NCI-H1092 (cell line): ENCODE measurements at places on chromosomes 16 and 17.
A peak's percentile ranks its signal among the peaks of the same experiment; 100 is the strongest.

DNA sequence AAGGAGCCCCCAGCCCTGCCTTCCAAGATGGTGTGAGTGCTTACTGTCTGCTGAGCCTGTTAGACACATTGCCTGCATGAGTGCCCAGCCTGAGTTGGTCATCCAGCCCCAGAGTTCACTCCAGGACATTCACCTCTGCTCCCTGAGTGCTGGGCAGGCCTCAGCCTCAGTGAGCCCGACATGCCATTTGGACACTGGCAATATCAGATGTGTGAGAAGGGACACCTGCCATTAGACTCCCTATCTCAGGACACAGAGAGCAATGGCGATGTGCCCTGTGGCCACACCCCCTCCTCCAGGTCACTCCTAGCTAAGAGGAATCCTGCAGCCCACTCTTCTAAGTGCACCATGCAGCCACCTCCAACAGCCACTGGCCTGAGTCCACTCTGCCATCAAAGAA, 34.7 kb upstream of the CES5A start:
- no peak for DNase-seq

DNA sequence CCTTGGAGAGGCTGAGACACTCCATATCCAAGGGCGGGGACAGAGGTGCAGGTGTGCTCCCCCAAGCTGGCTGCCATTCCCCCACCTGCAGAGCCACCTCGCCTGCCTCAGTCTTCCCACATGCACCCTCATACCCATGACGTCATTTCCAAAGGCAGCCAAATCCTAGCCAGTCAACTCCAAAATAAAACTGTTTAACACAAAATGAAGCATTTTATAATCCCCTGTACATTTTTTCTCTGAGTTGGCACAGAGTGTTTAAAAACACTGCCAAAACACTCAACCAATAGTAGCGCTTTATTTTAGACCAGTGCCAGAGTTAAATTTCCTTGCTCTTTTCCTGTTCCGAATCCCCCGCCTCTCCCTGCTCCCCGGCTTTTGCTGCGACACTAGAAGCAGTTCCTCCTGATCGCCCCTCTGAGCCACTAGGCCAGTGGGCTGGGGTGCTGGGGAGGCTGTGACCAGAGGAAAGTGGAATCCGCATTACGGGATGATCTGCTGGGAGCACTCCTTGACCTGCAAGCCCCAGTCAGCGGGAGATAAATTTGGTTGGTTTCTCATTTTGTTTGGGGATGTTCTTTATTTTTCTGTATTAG, 139.5 kb downstream of the ZNF423 start:
- no peak for DNase-seq

- DNase-seq = no peak
Measured at GRCh38 chr17:73938706-73939105, 264.8 kb upstream of the RPL38 start.

DNA sequence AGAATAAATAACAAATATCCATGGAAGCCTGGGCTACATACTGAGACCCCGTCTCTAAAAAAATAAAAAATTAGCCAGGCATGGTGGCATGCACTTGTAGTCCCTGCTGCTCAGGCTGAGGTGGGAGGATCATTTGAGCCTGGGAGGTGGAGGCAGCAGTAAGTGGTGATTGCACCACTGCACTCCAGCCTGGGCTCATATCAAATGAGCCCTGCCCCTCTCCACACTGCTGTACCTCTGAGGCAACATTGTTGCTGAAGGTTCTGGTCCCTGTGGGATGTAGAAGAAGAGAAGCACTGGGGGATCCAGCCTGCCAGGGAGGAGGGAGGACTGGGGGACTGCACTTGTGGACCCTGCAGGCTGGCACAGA, 11.4 kb upstream of the ARHGAP23 start:
- DNase-seq = no peak

- DNase-seq = no peak
Measured at GRCh38 chr16:86590501-86591144, 12.3 kb downstream of the FOXL1 start.

GRCh38 chr17:49746791-49747490, 17.0 kb downstream of the FAM117A start:
- DNase-seq = no peak

DNA sequence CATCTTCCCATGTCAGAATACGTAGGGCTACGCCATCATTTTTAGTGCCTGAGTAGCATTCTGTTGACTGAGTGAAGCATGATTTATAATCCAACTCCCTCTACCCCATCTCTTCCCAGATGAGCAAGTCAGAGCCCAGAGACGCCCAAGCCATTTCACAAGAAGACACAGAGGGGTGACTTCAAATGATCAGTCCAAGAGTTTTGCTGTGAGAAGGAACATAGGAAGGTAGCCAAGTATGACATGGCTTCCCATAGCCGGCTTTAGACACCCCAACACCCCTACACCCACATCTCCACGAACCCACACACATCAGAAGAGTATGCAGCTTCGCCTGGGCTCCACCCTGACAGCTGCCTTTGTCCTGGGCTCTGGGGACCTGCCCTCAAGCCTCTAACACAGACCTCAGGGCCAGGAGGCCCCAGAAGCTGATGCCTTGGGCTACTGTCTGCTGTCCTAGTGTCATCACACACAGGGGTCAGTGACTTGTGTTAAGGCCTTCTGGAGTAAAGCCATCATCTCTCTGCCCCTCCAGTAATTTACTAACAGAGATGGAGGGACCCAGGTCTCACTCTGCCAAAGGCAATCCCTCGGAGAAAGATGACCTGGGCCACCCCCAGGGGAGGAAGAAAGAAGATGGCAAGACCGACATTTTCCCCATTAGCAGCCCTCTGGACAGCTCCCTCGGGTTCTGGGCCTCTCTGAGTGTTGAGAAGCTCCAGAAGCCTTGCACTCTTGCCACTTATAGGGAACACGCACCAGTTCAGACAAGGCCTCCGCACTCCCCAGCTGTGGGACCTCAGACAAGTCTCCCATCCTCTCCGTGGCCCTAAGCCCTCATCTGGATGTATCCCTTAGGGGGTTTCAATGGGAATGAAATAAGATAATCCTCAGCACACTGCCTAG, 38.7 kb upstream of the MRPS23 start:
- DNase-seq = no peak

DNA sequence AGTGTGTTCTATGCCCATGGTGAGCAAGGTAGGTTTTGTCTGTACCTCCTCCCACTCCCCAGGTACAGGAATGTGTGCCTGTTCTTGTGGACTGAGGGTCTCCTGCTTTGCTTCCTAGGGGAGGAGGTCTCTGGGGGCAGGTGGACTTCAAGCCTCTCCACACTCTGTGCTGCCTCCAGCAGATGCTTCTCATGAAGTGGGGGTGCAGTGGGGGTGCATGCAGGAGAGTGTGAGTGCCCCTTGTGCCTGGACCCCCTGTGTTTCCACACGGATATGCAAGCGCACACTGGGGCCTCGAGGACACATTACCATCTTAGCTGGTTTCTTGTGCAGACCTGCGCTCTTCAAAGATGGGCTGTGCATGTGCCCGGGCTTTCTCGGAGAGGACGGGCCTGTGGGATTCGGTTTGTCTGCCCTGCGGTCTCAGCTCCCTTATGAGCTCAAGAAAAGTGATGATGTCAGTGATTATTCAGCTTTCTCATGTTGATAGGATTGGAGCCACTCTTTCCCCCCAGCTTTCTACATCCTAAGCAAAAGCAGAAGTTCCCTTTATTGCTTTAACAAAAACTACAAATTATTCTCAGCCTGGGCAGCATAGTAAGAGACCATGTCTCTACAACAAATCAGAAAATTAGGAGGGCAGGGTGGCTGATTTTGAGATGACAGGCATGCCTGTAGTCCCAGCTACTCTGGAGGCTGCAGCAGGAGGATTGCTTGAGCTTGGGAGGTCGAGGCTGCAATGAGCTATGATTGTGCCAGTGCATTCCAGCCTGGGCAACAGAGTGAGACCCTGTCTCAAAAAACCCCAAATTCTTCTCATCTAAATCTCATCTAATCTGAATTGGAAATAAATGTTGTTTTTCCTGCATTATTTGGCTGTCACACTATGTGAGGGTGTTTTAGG, 86.8 kb downstream of the RPTOR start:
- no peak for DNase-seq

GRCh38 chr16:11794996-11795886, 1.8 kb downstream of the ZC3H7A start:
- no peak for DNase-seq

- no peak for DNase-seq
Measured at GRCh38 chr17:13346081-13346533, 255.6 kb downstream of the HS3ST3A1 start.

DNA sequence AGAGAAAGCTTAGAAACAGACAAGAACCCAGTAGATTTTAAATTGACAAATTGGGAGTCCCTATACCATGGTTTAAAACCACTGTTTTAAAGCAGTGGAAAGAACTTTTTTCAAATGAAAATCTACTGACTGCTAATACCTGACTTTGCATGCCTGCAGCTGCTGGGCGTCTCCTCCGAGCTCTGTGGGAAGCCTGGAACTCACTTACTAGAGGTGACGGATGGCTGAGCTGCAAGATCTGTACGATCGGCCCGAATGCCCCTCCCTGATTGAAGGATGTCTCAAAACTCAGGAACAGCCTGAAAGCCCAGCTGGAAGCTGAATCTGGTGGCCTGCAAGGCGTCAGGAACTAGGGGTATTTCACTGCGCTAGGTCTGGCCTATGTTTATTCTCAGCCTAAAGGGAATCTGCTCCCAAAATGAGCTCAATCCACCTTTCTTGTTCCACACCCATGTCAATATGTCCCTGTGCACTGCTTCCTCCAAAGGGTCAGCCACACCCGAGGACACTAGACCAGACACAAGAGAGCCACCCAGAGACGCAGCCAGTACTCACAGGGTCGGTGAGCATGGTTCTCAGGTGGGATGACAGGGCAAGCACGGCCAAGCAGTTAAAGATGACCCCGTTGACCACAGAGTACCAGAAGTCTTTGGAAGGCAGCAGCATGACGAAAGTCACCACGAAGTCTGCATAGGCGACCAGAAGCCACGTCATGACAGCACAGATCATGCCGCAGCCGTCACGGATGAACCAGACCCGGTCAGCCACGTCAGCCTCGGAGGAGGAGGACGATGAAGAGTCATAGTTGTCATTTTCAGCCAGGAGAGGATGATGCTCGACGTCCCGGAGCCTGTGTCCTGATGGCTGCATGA, 21.4 kb downstream of the ZDHHC7 start:
- no peak for DNase-seq

GRCh38 chr16:67883872-67884261, 818 bp upstream of the NRN1L start:
- peak; percentile 43 for DNase-seq

DNA sequence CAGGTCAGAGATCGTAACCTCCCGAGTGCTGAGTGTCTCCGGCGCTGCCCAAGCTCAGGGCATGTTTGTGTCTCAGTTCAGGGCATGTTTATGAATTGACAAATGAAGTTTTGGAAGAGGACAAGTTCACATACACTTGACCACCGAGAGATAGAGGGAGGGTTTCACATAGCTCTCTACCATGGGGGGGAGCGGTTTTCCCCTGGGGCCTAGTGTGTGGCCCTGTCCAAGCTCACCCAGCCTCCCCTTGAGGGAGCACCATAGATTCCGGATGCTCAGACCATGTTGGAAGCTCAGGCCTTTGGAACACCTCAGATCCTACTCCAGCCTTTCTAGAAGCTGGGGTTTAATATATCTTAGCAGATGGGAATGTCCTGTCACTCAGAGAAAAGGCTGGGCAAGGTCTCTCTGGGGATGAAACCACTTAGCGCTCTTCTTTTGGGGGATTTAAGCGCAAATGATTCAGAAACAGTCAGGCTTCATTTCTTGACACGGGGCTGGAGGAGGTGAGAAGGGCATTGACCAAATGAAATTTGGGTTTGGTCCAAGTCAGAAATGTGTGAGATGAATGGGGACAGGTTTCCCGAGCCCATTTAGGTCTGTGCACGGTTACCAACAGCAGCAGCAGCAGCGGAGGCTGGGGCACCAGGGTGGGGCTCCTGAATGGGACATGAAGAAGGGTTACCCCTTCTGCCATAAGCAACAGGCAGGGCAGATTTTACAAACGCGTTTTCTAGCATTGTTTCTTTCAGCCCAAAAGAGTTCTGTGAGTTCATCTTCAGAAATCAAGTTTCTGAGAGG, 96.6 kb downstream of the METRNL start:
- no peak for DNase-seq

- DNase-seq = no peak
Measured at GRCh38 chr16:89191033-89191900, 9.1 kb downstream of the SLC22A31 start.

DNA sequence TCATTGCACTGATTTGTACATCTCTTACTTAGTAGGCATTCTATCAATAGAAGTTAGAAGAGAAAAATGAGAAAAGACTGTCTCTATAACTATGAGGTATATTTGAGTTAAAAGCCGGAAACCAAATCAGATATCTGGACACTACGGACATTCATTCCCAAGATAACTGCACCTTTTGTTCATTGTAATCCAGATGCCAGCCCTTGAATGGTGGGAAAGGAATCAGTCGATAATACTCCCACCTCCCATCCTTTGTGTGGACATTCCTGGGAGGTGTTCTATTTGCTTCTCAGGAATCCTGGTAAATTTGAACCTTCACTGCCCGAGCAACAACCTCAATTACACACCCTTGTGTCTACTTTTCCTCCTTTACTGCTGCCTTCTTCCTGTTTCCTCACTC, 225.2 kb downstream of the CHD9NB start:
- no peak for DNase-seq

DNA sequence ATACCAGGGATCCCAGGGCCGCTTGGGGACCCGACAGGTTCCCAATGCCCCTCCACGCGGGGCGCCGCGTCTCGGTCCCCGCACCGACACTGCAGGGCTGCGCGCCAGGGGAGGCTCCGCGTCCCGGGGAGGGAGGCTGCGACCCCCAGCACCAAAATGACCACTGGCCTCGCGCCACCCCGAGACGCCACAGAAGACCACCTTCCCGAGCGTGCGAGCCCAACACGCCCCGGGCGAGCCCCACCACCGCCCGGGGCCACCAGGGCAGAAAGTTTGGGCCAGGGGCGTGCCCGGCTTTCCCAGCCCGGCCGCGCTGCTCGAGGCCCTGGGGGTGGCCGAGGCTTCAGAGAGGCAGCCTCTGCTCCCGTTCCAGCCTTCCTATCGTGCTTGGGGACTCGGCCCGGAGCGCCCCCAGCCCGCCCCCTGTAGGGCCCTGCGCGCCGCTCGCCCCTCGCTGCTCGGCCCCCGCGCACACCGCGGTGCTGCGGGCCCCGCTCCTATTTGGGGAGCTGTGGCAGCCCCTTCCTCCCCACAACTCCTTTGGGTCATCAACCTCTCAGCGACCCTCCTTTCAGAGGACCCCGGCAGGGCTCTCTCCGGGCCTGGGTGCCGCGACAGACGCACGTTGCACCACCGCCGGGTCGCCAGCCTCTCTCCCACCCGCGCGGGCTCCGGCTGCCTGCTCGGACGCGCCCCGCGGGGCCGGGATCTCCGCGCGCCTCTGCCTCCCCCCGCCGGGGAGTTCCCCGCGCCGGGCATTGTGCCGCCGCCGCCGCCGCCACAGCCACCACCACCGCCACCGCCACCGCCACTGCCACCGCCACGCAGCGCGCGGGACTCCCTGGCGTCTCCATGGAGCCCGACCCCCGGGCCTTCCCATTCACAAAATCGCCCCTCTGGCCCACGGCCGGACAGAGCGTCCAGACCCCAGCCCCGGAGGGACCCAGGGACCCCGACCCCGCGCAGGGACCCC, 892 bp downstream of the RBFOX3 start:
- no peak for DNase-seq
